Fibroblast of the conjunctiva (primary cell): ENCODE measurements at places on chromosomes 6 and 20.

DNA sequence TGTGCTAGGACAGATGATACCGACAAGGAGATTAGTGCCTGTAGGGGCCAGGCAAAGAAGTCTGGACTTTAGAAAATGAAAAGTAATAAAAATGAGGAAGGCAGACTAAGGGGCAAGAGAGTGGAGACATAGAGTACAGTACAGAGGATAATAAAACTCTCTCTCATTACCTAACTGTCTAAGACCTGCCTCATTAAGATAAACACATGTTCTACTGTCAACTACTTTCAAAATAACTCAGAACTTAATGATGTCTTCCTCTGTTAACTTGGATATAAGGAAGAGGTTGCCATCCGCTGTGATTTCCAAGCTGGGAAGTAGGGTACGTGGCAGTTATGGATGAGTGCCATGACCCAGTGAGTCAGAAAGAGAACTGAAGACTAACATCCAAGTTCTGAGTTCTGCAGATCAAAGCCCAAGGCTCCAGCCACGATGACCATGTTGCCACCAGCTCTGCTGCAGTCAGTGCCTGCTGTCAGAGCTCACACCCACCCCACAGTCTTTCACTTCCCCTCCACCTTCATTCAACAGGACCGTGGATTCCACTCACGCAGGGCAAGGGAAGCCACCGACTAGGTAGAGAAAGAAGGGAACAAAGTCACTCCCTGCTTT lies 81.8 kb downstream of the KIF16B start:
- peak; percentile 12 for DNase-seq

GRCh38 chr6:47230579-47230978 lies 79.1 kb downstream of the TNFRSF21 start:
- no peak for DNase-seq

DNA sequence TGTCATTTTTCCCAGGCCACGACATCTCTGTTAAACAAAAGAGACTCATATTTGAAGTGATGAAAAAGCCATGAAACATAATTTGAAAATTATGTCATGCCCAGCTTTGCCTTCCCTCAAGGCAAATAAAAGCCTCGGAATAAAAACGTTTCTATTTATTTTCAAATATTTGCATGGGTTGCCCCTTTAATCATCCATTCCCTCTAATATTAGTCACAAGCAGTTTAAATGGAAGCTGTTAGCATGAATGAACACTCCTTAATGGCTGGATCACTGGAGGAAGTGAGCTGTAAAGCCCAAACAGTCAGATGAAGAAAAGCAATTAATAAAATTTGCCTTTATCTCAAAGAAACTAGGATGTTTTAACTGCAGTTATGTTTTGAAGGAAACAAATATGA lies 69.3 kb upstream of the STMND1 start:
- no peak for DNase-seq

DNA sequence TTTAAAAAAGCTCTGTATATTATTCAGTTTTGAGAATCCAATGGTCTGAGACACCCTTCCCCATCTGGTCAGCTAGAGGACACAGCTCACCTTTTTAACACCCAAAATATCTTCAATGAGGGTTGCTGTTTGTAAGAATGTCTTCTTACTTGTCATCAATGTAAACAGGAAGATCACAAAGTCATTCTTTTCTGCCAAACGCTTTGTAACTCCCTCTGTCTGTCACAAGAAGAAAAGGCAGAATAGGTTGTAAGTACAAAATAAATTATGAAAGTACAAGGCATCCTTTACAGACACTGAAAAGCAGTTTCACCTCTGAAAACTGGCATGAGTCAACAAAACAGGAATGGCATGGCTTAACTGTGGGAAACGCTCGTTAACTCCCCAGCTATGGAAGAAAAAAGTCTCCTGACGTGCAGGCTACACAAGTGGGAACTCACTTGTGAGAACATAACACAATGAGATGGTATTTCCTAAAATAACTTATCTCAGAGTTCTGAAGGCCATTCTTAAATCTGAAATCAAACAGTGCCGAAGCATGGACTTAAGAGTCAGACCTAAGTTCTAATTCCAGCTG lies 42.7 kb downstream of the TRPC4AP start:
- no peak for DNase-seq

DNA sequence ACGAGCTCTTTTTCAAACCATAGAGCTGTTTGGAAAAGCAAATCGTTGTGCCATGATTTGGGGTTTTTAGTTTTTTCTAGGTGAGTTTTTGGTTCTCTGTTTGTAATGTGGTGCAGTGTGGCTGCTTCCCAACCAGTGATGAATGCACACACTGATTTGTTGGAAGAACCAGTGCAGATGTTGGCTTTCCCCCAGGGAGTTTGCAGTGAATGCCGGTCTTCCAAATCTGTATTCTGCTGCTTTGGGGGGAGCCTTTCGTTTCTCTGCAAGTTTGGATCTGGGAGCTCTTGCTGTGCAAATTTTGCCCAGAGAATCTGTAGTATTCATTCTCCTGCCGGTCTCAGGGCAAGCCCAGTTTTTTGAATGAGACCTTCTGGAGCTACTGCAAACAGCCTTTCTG lies 14.5 kb downstream of the HECA start:
- peak; percentile 20 for DNase-seq

- DNase-seq, result no peak
Observed at GRCh38 chr6:134727081-134727480, 222.8 kb downstream of the ALDH8A1 start.

DNA sequence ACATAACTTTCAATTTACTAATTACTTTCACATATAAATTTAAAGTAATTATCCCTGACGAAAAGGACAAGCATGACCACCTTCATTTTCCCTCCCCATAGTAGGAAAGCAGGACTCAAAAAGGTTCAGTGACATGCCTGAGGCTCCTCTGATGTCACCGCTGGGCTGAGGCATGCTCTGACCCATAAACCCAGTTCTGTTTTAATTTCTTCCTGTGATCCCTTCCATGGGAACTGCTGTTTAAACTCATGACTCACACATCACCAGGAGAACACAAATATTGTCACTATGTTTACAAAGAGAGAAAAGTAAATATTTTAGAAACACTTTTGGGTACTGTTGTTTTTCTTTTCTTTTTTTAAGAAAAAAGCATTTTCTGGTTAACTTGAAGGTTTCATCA lies 38.0 kb upstream of the NR2E1 start:
- no peak for DNase-seq

DNA sequence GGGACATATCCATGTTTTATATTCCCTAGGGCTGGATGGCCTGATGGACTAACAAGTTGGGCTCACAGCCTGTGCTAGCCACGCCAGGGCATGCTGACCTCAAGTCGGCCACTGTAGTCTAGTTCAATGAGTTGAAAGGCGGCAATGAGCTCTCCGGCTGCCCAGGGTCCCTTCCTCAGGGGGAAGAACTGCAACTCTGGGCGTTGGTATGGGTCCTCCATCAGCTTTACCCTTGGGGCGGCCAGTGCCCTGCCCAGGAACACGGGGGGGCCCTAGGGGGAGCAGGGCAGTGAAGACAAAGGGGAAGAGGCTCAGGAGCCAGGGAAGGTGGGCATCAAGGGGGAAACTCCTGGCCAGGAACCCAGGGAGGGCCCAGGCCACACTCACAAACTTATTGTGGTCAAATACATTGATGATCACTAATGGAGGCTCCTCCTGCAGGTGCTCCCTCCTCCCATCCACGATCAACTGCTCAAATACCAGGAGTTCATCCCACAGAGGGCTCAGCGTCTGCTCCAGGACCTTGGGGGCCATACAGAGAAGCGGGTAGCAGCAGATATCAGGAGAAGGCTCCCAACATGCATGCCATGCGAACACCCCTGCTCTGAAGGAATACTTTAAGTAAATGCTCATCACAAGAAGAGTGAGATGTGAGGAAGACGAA lies 32.8 kb upstream of the SPAG4 start:
- no peak for DNase-seq

DNA sequence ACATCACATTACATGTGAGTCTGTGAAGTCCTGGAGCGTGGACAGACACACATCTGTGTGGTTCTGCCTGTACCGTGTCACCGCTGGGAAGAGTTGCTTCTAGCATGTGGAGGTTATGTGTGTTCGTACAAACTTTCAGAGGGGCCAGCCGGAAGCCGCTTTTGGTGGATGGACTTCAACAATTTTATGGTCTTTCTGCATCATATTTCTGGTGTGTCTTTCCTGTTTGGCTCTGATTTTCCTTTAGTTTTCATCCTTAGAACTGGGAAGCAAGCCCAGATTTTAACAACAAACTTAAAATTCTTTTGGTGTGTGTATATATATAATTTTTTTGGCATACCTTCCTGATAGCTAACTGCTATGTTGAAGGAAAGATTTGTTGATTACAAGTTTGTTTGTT lies 71.2 kb downstream of the TIAM2 start:
- DNase-seq, result no peak

- no peak for DNase-seq
Observed at GRCh38 chr6:118207947-118208346, 300.9 kb downstream of the SLC35F1 start.

- DNase-seq, result no peak
Observed at GRCh38 chr6:20115246-20115980, 96.9 kb downstream of the MBOAT1 start.

DNA sequence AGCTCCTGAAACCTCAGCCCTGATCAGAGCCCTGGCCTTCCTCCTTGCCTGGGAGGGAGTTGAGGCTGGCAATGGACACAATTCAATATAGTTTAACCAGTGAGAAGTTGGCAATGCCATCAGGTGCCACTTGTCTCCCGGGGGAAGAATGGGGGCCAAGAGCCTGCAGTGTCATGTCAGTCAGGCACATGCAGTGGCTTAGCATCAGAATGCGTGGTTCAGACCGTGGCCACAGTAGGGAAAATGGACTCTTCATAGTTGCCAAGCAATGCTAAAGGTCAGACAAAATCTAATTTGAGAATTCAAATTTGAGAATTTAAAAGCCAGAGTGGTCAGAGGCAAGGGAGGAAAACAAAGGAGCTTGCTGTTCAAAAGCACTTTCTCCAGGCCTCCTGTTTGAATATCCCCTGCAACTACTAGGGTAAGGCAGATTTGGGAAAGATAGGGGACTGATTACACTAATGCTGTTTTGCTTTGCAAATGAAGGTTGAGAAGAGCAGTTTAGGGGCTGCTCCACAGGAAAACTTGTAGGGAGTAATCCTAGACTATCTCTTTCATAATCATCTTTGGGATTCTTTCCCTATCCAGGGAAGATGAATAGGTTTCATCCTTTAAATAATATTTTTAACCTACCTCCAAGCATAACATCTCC lies 33.1 kb upstream of the CLIC5 start:
- DNase-seq, result no peak

GRCh38 chr20:38844963-38845362 lies 39.5 kb downstream of the PPP1R16B start:
- no peak for DNase-seq

DNA sequence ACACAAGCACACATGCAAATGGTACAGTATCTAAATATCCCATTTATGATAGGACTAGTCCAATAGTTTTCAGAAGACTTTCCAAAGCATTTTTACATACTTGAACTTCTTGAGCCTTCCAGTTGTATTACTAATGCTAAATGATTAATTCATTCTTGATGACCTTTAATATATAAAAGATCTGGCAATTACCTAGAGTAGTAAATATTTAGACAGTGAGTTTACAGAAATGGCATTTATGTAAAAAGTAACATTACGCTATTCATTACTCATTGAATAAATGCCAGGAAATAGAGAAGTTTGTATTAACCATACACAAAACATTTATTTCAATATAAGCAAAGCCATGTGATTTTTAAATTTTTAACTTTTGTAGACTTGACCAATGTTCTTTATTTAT lies 158.8 kb downstream of the DST start:
- DNase-seq, result no peak

DNA sequence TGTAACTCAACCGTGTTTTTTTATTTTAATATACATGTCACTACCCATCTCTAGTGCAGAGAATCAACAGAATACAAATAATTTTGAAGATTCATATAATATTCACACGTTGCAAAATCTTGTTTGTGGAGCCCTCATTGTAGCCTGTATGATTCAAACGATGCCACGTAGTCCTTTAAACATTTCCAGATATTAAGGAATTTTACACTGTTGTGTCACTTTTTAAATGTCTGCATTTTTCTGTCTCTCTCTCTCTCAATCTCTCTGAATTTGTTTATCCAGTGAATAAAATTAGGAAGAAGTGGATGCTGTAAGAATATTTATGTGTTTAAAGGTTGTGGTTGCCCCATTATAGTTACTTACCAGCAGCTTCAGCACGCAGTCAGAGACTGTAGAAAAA lies 262.0 kb downstream of the PAX1 start:
- no peak for DNase-seq

DNA sequence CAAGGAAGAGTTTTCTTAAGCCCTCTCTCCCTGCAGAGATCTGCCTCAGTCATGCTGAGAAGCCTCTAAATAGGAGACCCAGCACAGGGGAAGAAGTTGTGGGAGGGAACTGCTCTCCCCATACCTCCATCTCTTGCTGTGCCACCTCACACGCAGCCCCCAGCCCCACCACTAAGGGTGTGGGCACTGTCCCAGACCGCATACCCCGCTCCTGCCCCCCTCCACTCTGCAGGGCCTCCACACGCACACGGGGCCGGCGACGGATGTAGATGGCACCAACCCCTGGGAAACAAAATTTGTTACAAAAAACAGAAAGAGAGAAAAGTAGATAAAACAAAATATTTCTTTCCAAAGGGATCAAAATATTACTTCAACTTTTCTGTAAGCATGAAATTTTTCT lies 10.2 kb upstream of the CPNE1 start:
- no peak for DNase-seq

- DNase-seq, result no peak
Observed at GRCh38 chr20:37988306-37988954, 44.8 kb downstream of the TTI1 start.

DNA sequence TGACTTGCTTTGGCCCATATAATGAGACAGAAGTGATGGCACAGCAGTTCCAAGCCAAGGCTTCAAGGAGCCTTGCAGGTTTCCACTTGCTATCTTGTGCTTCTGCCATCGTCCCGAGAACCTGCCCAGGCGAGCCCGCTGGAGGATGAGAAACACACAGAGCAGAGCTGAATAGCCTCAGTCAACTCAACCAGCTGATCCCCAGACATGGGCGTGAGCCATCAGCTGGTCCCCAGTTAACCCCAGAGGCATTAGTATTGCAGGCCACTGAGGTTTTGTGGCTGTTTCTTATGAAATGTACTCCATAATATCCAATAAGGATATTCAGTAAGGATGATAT lies 81.7 kb upstream of the SHLD1 start:
- DNase-seq, result no peak

DNA sequence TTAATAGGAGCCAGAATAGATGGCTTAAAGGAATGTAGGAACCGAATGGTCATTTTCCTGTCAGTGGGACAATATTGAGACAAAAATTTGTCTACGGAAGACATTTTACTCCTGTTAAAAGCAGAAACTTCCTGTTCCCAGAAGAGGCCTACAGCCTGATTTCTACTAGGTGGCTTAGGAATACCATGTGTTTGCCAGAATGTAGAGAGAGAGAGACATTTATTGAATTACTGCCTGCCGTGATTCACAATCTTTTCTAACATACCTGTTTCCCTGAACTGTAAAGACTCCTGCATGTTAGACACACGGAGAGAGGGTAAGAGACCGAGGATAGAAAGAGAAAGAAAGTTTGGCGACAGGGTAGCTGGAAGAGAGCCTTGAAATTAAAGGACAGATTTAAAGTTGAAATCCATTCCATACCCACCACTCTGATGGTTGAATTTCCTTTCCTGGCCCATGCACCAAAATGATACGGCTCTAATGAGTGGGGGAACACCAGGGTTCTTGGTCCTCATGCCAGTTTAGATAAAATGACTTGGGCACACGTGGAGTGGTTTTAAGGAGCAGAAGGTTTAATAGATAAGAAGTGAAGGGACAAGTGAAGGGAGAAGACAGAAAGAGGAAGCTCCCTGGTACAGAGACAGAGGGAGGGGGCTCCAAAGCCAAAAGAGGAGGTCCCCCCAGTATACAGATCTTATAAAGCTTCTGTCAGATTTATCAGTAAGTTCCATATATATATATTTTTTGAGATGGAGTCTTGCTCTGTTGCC lies 22.5 kb downstream of the NCOA3 start:
- no peak for DNase-seq
